ENCODE measurements at places on chromosomes 6 and 20.

- DNase-seq = no peak
These were observed 17.4 kb downstream of the HSF2 start for GRCh38 chr6:122416825-122417224.

- no peak for DNase-seq
These were observed 436 bp downstream of the CAGE1 start for GRCh38 chr6:7389162-7389450.

DNA sequence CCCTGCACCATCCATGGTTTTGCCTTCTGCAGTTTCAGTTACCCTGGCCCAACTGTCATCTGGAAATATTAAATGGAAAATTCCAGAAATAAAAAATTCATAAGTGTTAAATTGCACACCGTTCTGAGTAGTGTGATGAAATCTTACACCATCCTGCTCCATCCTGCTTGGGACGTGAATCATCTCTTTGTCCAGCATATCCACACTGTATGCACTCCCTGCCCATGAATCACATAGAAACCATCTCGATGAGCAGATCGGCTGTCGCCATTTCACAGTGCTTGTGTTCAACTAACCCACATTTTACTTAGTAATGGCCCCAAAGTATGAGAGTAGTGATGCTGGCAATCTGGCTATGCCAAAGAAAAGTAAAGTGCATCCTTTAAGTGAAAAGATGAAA lies 105.9 kb upstream of the ID4 start:
- no peak for DNase-seq

DNA sequence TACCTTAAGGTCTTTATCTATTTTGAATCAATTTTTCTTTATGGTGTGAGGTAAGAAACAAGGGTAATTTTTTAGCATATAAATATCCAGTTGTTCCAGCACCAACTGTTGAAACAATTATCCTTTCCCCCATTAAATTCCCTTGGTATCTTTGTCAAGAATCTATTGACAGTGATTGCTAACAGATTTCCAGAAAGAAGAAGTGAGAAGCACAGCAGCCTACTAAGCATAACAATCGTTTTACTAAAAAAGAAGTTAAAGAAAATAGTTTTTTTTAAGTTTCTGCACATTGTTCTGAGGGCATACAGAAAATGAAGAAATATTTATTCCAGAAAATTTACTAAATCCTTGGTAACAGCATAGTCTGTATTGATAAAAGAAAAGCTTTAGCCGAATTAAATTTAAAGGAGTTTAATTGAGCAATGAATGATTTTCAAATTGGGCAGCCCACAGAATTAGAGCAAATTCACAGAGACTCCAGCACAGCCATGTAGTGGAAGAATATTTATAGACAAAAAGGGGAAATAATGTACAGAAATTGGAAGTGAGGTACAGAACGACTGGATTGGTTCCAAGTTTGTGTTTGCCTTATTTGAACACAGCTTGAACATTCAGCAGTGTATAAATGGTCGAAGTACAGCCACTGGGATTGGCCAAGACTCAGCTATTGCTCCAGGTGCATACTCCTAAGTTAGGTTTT lies 97.9 kb upstream of the UST start:
- DNase-seq = no peak

GRCh38 chr6:10555625-10556309 lies 34.6 kb downstream of the GCNT2 start:
- DNase-seq = no peak

DNA sequence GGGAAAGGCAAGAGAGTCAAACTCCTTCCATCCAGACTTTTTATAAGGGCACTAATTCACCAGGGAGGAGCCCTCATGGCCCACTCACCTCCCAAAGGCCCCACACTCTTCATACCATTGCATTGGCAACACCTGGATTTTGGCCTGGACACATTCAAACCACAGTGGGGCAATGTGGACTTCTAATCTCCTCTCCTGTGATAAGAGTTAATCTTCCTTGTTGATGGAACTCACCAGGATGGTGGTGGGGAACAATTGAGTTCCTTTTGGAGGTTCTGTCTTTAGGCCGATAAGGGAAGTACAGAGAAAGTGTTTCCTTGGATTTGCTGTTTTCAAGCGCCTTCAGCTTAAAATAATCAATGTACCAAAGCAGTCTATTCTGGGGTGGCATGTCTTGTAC lies 268.7 kb downstream of the CD83 start:
- no peak for DNase-seq

GRCh38 chr6:1679688-1680068 lies 70.0 kb downstream of the FOXC1 start:
- no peak for DNase-seq

DNA sequence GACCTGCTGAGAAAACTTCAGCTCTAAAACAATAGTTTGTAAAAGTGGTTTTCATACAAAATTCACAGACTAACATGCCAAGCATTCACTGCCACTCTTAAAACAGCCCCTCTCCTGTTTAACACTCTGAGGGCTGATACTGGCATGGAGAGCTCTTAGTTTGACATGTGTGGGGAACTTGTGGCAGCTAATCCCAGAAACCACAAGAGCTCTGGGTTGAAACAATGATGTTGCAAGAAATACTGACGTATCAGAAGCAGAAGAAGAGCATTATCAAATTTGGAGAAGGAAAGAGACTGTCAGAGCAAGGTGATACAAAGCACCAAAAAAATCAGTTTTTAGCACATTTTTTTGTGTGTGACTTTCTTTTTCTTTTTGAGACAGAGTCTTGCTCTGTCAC lies 5.1 kb downstream of the BEND3 start:
- no peak for DNase-seq

DNA sequence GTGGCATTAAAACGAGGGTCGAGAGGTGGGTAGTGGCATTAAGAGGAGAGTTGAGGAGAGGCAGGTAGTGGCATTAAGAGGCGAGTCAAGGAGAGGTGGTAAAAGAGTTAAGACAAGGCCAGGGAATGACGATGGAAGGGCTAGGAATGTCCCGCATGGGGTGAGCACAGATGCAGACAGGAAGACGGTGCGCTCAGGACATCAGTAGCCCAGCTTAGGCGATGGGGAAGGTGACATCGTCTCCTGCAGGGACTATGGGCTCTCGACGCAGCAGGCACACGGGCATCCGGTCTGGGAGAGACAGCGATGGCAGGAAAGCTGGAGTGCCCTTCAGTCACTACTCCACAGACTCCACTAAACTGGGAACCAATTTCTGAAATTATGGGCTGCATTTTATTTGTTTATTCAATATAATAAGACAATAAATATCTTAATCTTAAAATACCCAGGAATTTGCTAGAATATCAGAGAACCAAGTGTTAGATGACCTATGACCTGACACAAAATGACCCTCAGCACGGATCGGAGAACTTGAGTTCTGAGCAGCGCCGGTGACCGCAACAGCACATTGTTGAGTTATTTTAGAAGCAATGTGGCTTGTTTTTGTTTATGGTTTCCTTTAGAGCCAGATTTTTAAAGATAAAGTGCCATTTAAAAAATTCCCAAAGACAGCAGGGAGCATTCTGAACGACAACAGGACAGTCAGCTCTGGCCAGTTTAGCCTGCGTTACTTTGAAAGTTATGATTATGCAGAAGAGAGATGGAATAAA lies 177.7 kb downstream of the SMOC2 start:
- DNase-seq = no peak

DNA sequence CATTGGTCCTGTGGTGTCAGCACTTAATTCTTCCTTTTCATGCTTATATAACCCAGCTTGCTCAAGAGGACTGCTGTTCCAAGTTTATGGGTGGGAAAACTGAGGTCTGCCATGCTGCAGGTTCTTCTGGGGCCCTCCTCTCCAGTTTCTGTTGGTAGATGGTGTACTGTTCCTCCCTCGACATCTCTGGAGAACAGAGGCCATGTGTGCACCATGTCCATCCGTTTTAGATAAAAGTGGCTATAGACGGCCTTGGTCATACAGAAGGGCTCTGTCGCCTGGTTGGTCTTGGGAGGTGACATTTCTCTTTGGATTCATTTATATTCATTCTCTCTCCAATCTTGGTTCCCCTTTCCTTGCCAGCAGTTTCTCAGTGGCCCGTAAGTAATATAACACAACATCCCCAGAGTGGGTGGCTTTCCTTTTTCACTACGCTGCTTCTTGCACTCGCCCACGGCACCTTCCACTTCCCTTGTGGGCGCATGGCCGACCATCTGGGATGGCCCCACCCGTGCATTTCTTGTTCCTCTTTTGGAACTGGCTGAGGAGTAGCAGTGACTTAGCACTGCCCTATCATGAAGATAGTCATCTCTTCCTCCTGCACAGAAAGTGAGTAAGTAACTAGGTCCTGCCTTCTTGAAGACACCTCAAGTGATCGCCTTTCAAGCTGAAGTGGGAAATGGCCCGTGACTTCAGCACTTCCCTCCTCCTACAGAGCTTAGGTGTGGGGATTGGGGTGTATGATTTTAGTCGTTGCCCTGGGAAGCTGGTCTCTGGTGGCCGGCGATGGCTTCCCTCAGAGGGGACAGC lies 94.2 kb downstream of the RREB1 start:
- no peak for DNase-seq

- DNase-seq = no peak
These were observed 8.2 kb downstream of the NPEPL1 start for GRCh38 chr20:58700823-58701222.

GRCh38 chr6:73242001-73242400 lies 16.7 kb upstream of the KHDC1L start:
- DNase-seq = no peak

GRCh38 chr6:44386929-44387345 lies 569 bp upstream of the CDC5L start:
- no peak for DNase-seq

- DNase-seq = no peak
These were observed 25.9 kb downstream of the UQCC2 start for GRCh38 chr6:33685411-33686224.

DNA sequence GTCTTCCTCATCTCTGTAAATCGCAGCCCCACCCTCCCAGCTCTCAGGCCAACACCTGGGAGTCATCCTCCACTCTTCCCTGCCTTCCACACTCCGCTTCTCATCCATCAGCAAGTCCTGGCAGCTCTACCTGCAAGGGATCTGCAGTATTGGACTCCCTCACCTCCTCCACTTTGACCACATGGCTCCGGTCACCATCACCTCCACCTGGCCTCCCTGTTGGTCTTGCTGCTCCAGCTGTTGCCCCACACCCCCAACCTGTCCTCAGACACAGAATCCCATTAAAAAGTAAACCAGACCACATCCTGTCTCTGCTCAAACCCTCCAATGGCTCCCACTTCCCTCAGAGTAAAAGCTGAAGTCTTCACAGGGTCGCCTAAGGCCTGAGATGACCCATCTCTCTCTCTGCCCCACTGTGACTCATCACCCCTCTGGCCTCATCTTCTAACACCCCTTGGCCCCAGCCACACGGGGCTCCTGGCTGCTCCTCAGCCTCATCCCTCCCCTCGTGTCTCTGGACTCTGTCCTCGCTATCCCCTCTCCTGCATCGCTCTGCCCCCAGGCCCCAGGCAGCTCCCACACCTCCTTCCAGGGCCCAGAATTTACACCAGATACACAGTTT lies 185.1 kb upstream of the SULF2 start:
- DNase-seq = no peak

GRCh38 chr6:24394061-24394779 lies 8.5 kb upstream of the MRS2 start:
- no peak for DNase-seq
